Left renal pelvis (tissue), 4 donors: ENCODE measurements at places on chromosomes 3 and 15.

DNA sequence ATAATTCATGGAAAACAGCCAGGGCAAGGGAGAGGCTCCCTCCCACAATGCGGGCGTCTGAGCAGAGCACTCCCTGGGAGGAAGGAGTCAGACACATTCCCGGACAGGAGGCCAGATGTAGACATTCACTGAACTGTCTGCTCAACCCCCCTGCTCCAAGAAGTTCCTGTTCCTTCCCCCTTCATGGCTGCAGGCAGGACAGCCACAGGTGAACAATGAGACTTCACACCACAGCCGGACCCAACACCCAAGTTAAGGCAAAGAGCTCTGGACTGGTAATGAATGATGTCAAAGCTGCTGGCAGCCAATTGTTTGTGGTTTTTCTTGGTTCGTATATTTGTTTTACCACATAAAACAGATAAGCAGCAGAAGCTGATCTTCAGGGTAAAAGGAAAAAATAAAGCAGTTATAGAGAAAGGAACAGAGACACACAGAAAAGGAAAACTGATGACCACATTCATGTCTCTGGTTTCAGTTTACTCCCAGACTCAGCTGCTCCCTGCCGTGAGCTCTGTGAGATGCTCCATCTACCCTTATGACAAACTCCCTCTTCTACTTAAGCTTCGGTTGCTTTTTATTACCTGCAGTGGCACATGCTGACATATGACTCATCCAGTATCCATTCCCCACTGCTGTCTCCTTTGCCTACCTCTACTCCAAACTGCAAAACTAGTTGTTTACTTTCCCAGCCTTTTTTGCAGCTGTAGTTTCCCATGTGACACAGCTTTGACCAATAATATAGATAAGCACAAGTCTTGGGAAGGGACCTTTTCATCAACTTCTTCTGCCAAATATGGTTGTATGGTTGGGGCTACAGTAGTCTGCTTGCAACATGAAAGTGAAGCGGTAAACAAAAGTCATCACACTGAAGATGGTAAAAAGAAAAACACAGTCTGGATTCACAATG lies 33.1 kb downstream of the DZIP1L start:
- no peak for DNase-seq

- DNase-seq: peak; percentile 38
Observed at GRCh38 chr3:18758047-18758704, 333.0 kb upstream of the SATB1 start.

DNA sequence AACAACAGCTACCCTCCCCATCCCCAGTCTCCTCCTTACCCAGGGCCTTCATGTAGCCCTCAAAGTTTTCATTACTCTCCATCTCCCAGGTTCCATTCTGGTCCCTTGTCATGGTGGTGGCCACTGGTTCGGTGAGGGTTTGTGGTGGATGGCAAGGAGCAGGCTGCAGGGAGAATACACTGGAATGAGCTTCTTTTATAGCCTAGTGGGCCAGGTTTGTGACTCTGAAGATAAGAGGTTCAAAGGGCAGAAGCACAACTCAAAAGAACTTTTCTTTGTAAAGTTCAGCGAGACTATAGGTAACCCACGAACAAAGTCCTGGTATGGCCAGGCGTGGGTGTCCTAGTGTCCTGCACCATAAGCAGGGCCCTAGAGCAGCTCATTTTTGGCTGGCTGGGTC lies at the start of gene RBP2:
Gene RBP2 (minus strand): TSS at position 169 of the 400 bp plus-strand sequence. CDS start 57 bp downstream, at position 112.
- no peak for DNase-seq

DNA sequence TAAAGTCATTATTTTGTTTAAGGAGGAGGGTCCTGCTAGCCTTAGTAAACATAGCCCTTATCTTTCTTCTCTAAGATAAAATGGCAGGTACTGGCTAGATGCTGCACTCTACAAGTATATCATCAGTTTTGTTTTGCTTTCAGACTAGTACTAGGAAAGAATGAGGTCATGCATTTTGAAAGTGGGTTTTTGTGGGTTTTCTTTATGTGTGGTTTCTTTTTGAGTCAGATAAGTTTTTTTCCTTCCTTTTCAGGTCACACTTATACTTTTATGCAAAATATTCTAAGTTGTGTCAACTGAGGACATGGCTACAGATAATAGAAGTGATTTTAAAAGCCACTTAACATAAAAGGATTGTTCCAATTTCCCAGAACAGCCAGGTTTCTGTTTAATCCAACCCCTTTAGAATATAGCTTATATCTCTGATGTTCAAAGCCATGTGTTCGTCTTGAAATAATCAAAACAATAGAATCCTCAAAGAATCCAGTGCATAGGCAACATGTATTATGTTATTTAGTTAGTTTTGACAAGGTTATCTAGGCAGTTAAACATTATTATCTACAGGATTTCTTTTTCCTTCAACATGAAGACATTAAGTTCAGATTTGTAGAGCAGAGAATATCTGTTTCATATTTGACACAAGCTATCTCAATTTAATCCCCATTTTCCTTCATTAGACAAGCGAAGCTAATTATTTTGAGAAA lies 406.2 kb downstream of the RBMS3 start:
- DNase-seq: no peak

GRCh38 chr3:42265059-42265991 lies 660 bp downstream of the CCK start:
- peak; percentile 16 for DNase-seq

- DNase-seq: no peak
Observed at GRCh38 chr3:15629860-15630597, 28.5 kb downstream of the BTD start.

DNA sequence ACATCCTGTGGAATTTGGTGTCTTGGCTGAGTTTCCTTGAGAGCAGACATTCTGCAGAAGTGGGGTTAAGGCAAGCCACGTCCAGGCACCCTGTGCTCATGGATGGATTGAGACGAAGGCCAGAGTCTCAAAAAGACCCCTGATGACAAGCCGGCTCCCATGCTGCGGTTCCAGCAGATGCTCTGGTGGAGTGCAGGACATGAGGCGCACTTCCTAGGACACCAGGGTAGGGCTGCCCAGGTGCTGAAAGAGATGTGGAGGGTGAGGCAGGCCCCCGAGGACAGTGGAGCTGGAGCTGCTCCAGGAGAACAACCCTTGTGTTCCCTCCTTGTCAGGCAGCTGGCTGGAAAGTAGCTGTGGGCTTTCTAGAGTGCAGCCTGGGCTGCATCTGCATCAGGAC lies 81.0 kb downstream of the ASB7 start:
- DNase-seq: no peak

GRCh38 chr3:180827171-180827570 lies 85.3 kb upstream of the FXR1 start:
- no peak for DNase-seq

DNA sequence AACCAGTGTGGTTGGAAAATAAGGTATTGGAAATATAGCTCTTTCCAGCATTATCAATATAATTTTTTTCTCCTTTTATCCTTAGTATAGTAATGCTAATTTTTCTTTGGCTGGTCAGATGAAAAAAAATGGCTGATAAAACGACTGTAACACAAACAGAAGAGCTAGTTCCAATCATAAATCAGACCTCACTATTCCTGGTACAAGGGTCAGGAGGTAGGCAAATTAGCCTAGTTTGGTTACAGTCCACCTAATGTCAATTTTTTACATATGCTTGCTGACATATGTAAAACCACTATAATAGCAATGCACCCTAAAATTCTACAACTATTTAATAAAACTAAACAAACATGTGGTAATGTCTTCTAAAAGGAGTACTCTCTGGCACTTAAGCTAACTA lies 19.9 kb upstream of the VPS39 start:
- DNase-seq: no peak

DNA sequence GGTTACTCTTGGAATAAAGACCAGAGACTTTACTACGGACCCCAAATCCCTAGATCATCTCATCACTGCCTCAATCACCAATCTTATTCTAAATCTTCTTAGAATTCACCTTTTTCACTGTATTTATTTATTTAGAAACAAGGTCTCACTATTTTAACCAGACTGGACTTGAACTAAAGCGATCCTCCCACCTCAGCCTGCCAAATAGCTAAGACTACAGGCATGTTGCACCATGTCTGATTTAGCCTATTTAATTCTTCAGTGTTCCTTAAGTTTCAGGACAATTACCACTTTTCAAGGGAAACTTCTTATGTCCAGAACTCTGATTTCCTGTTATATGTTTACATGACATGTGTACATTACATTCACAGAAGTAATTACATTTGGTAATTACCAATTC lies 238.0 kb upstream of the COL8A1 start:
- no peak for DNase-seq

GRCh38 chr15:68211656-68212320 lies 6.7 kb upstream of the CALML4 start:
- no peak for DNase-seq

- DNase-seq: no peak
Observed at GRCh38 chr3:162353414-162353813, 856.8 kb downstream of the OTOL1 start.

- no peak for DNase-seq
Observed at GRCh38 chr15:38885001-38885400, 320.4 kb upstream of the RASGRP1 start.

DNA sequence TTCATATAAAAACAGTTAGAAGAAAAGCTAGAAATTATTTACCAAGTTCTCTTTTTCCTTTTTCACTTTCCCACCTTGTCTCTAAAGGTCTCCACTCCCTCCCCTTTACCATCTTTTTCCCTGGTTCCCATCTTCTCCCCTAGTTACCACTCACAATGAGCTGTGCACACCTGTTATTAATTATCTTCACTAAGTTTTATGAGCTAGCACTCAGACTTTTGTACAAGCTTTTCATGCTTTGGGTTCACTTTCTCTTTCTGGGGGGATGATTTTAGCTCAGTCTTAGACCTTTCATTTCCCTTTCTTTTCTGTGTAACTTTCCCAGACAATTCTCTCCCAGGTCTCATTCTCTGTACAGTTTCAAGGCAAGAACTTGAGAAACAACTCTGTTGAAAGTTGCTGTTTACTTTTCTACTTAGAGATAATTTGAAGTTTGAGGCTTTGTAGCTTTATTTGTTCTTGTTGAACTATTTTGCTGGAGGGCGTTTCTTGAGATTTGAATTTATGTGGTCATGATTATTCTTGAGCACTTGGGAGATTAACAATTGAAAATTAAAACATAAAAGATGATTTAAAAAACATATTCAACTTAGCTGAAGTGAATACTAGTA lies 24.0 kb upstream of the AADAC start:
- DNase-seq: no peak

- no peak for DNase-seq
Observed at GRCh38 chr3:64449026-64449425, 223.8 kb upstream of the PRICKLE2 start.
